ENCODE measurements at places on chromosomes 1 and 21. TPM values are rescaled to one million over a fixed set of nuclear protein-coding genes. Genes with fewer than 3 reads are reported as not detected.

The PRR9 gene
- total RNA-seq, result not detected

The SPRR1B gene
- total RNA-seq, result not detected

The CHD5 gene
- 0.44 TPM for total RNA-seq

The SERPINC1 gene
- total RNA-seq, result not detected

The FAM163A gene
- not detected for total RNA-seq

The RCC1 gene
- 35.4 TPM for total RNA-seq

The RAD54L gene
- total RNA-seq, result 0.62 TPM

The TMEM81 gene
- 0.50 TPM for total RNA-seq

The CFAP141 gene
- not detected for total RNA-seq

The TNFRSF4 gene
- 5.9 TPM for total RNA-seq

The ACTN2 gene
- total RNA-seq, result not detected

The LENEP gene
- not detected for total RNA-seq

The MCOLN3 gene
- total RNA-seq, result 0.64 TPM

The KRTAP13-2 gene
- not detected for total RNA-seq

The MSH4 gene
- total RNA-seq, result not detected

The GABRD gene
- total RNA-seq, result 0.37 TPM

The TMOD4 gene
- not detected for total RNA-seq

The TSEN15 gene
- total RNA-seq, result 12.7 TPM

The RAB3B gene
- 0.15 TPM for total RNA-seq

The FAM43B gene
- total RNA-seq, result 1.2 TPM

The CLDN19 gene
- not detected for total RNA-seq

The PSMB2 gene
- total RNA-seq, result 47.2 TPM

The OR6F1 gene
- not detected for total RNA-seq

The FMOD gene
- total RNA-seq, result 29.1 TPM

The OR2T35 gene
- total RNA-seq, result not detected

Measured in cardiac ventricle fibroblast (primary cell).